ENCODE measurements at places on chromosomes 5 and 9. TPM values are rescaled to one million over a fixed set of nuclear protein-coding genes. Genes with fewer than 3 reads are reported as not detected.

The CTSL gene
- 38.0 TPM for total RNA-seq

The EPB41L4A gene
- 4.8 TPM for total RNA-seq

The DOCK2 gene
- 2.1 TPM for total RNA-seq

The KIAA0825 gene
- 1.2 TPM for total RNA-seq

The PCDHA10 gene
- 0.05 TPM for total RNA-seq

DNA sequence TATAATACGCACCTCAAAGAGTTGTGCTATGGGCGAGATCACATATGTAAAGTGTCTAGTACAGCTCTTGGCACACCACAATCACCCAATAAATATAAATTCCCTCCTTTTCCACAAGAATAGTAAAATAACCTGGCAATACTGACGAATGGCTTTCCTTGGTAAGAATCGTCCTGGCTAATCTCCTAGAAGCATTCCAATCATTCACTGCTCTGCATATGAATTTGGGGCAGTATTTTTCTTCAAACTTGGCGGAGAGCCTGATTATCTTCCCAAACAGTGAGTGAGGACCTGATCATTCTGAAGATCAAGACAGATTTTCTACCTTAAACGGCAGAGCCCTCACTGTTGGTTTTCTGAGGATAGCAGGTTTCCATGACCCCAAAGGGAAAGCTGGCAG is 96.0 kb downstream of the TMEM215 start:
- DNase-seq: no peak
- peaks cover 28% of the 10 kb centered on the region for H3K4me1 ChIP-seq
- H3K27ac ChIP-seq: no peak overlapping the region
- H3K4me3 ChIP-seq: no peak overlapping the region
- H3K27me3 ChIP-seq: no peaks in the 10 kb centered on the region

DNA sequence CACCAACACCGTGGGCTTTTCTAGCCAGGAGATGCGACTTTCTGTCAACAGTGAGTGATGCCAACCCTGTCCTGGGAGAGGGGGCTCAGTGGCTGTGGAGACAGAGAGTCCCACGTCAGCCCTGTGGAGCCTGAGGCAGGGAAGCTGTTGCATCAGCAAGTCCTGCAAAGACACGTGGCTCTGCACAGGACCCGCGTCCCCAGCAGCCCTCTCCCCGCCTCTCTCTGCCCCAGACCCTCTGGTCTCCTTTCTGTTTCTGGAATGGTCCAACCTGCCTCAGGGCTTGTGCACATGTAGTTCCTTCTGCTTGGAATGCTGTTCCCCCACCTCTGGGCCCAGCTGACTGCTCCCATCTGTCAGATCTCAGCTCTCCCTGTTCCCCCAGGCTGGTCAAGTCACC is 60.4 kb downstream of the HMCN2 start:
- no peaks in the 10 kb centered on the region for H3K36me3 ChIP-seq
- H3K4me3 ChIP-seq: no peak overlapping the region
- DNase-seq: no peak
- H3K27ac ChIP-seq: no peak overlapping the region
- H3K4me1 ChIP-seq: no peaks in the 10 kb centered on the region

DNA sequence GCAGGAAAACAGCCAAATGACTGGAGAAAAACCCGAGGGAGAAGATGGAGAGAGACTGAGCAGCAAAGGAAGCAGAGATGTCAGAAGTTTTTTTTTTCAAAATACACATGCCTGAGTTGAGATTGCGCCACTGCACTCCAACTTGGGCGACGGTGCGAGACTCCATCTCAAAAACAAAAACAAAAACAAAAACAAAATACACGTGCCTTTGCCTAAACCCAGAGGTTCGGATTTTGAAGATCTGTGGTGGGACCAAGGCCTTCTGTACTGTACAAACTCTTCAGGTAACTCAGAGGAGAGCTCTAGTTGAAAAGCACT is 38.8 kb upstream of the FBXW11 start:
- no peaks in the 10 kb centered on the region for H3K36me3 ChIP-seq
- no peak overlapping the region for H3K4me3 ChIP-seq
- DNase-seq: no peak

DNA sequence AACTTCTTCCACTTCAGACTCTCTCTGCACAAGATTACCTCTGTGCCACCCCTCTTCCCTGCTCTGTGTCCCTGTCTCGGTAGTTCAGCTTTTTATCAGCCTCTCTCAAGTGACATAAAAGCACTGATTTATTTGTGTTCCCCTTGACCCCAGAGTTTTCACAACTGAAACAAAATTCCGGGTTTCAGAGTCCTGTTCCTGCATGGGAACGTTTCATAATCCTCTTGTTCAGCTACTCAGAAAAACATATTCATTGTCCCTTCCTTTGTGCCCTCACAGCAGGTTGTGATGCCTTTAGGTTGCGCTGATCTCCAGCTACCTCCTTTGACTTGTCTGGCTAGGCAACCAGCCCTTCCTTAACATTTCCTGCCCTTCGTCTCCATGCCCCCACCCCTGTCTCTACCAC is 13.7 kb upstream of the ITGA1 start:
- no peaks in the 10 kb centered on the region for H3K4me1 ChIP-seq
- no peak overlapping the region for H3K4me3 ChIP-seq
- no peaks in the 10 kb centered on the region for H3K27me3 ChIP-seq
- no peak for DNase-seq
- H3K36me3 ChIP-seq: no peaks in the 10 kb centered on the region

GRCh38 chr5:143064676-143065075 is 294.5 kb downstream of the ARHGAP26 start:
- H3K4me1 ChIP-seq: peaks cover 76% of the 10 kb centered on the region
- DNase-seq: no peak
- H3K4me3 ChIP-seq: no peak overlapping the region
- no peaks in the 10 kb centered on the region for H3K27me3 ChIP-seq
- H3K36me3 ChIP-seq: no peaks in the 10 kb centered on the region
- H3K27ac ChIP-seq: peak overlapping the region; percentile 83

DNA sequence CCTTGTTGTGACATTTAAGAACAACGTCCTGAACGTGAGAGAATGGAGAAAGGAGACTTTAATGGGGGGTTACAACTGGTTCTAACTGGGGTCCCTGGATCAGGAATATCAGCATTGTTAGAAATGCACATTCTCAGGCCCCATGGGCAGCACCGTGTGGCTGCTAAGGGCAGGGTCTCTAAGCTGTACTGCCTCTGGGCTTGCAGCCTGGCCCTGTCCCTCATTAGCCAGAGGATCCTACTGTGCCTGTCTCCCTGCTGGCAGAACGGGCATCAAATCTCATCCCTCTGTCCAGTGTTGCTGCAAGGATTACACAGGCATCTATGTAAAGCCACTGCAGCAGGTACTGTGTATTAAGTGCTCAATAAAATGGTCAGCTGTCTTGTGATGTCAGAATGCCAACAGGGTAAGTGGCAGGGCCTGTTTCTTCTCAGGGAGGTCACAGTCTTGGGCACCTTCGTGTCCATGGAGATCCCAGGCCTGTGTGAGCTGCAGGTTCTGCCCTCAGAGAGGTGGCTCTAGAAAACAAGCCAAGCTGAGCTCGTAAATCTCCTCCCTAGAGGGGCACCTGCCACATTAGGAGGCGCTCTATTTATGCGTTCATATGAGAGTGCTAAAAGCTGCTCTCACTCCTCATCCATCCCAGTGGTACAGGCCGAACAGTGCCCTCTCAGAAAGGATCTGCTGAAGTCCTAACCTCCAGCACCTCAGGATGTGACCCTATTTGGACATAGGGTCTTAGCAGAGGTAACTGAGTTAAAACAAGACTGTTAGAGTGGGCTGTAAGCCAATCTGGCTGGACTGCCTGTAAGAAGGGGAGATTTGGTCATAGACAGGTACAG is 210.5 kb downstream of the GADD45G start:
- H3K27ac ChIP-seq: no peak overlapping the region
- no peak overlapping the region for H3K4me3 ChIP-seq
- no peaks in the 10 kb centered on the region for H3K4me1 ChIP-seq
- H3K27me3 ChIP-seq: no peaks in the 10 kb centered on the region
- DNase-seq: no peak

DNA sequence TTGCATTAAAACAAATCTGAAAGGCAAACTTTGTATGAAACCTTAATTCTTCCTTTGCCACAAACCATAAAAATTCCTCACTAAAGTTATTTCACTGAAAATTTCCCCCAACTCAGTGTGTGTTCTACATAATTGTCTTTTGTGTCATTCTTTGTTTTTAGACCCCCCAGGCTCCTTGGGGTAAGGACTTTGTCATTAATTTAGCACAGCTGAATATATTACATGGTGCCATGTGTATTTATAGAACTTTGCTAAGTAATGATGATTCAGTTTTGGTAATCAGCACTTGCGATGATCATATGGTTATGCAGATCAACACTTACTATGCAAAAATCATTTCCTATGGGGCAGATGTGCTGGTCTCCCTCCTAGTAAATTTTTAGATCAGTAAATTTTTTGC is 712.1 kb upstream of the MEF2C start:
- H3K27me3 ChIP-seq: no peaks in the 10 kb centered on the region
- no peaks in the 10 kb centered on the region for H3K36me3 ChIP-seq
- no peaks in the 10 kb centered on the region for H3K4me1 ChIP-seq
- no peak overlapping the region for H3K27ac ChIP-seq

- no peak for DNase-seq
- H3K27me3 ChIP-seq: no peaks in the 10 kb centered on the region
- H3K4me3 ChIP-seq: no peak overlapping the region
- H3K27ac ChIP-seq: no peak overlapping the region
- no peaks in the 10 kb centered on the region for H3K4me1 ChIP-seq
Measured at GRCh38 chr5:34415559-34416198, 240.4 kb upstream of the RAI14 start.

GRCh38 chr5:98368141-98368540 is 405.3 kb upstream of the RGMB start:
- no peak overlapping the region for H3K27ac ChIP-seq
- no peak overlapping the region for H3K4me3 ChIP-seq
- no peaks in the 10 kb centered on the region for H3K36me3 ChIP-seq
- no peaks in the 10 kb centered on the region for H3K4me1 ChIP-seq
- DNase-seq: no peak

GRCh38 chr9:70947086-70947485 is 174.3 kb downstream of the TRPM3 start:
- H3K27me3 ChIP-seq: no peaks in the 10 kb centered on the region
- no peak overlapping the region for H3K4me3 ChIP-seq
- H3K27ac ChIP-seq: no peak overlapping the region
- no peak for DNase-seq
- H3K36me3 ChIP-seq: no peaks in the 10 kb centered on the region
- no peaks in the 10 kb centered on the region for H3K4me1 ChIP-seq

DNA sequence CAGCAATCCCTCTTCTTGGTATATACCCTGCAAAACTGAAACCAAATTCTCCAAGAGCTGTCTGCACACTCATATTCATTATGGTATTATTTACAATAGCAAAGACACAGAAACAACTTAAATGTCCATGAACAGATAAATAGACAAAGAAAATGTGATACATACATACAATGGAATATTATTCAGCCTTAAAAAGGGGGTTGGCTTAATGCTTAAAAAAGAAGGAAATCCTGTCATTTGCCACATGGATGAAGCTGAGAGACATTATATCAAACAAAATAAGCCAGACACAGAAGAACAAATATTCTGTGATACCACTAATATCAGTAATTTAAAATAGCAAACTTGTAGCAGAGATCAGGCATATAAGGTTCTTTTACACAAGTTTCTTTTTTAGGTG is 46.5 kb upstream of the GAS1 start:
- H3K36me3 ChIP-seq: no peaks in the 10 kb centered on the region
- no peak for DNase-seq
- no peaks in the 10 kb centered on the region for H3K27me3 ChIP-seq
- no peak overlapping the region for H3K4me3 ChIP-seq
- H3K27ac ChIP-seq: no peak overlapping the region

DNA sequence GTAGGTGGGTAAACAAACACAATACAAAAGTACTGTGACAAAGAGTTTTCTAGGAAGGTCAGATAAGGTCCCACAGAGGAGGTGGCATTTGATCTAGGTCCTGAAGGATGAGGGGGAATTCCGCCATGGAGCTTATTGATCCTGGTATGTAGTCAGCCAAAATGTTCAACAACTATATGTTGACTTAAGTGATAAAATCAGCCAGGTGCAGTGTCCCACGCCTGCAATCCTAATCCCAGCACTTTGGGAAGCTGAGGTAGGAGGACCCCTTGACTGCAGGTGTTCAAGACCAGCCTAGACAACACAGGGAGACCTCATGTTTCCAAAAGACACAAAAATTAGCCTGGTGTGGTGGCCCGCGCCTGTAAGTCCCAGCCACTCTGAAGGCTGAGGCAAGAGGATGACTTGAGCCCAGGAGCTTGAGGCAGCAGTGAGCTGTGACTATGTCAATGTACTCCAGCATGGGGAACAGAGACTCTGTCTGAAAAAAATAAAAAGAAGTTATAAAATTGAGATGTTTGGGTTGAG is 46.4 kb upstream of the PLIN2 start:
- peak overlapping the region; percentile 28 for H3K27ac ChIP-seq
- no peak overlapping the region for H3K4me3 ChIP-seq
- H3K36me3 ChIP-seq: no peaks in the 10 kb centered on the region
- H3K27me3 ChIP-seq: no peaks in the 10 kb centered on the region
- no peak for DNase-seq
